Hypothalamus (tissue), 51 donors: ENCODE measurements at places on chromosomes 16 and 17.

- no peak for DNase-seq
Observed at GRCh38 chr17:78559749-78560368, 17.3 kb downstream of the DNAH17 start.

GRCh38 chr16:22078656-22079055, 13.7 kb upstream of the VWA3A start:
- DNase-seq, result no peak

- DNase-seq, result no peak
Observed at GRCh38 chr17:671076-671762, 43.4 kb downstream of the VPS53 start.

DNA sequence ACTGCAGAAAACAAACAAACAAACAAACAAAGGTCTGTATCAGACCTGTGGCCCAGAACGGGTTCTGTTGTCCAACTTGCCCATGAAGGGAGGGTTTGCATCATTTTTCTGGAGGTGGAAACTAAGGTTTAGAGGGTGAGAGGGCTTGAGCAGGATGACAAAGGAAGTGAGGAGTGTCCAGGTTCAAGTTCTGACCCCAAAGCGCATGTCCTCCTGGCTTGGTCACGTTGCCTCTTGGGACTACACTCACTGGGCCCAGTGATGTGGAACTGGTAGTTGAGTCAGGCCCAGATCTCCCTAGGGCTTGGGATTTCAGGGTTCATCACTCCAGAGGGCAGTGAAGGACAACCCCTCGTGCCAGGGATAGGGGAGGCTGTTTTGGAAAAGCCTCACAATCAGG, 1.8 kb downstream of the SREBF1 start:
- no peak for DNase-seq

- DNase-seq, result no peak
Observed at GRCh38 chr17:66549311-66549704, 246.9 kb downstream of the PRKCA start.

DNA sequence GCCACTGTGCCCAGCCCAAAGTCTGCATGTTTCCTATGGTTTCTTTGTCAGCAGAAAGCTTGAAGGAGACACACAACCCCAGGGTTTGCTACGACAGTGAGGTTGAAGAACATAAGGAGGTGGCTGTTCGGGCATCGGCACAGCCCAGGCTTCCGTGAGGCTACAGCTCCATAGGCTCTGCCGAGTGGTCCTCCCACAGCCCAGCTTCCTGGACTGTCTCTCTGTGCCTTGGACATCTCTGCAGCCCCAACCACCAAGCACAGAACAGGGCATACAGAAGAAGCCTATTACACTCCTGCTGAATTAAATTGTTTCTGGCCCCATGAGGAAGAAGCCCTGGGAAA, 3.2 kb upstream of the HAP1 start:
- no peak for DNase-seq

DNA sequence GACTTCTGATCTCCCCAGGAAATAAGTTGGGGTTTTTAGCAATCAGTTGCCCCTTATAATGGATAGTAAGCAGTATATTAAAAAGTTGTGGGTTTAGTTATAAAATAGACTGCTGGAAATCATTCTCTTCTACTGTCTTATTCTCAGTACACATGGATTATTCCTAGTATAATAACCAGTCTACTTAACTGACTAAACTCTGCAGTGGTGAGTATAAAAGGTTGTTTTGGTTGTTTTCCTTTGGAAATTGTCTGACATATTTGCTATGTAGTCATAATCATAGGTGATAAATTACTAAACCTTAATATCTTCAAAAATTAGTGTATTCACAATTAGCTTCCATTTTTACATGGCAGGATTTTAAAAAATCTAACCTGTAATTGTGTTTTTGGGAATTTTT, 31.4 kb downstream of the CTCF start:
- DNase-seq, result no peak

GRCh38 chr17:55283256-55283965, 18.7 kb downstream of the HLF start:
- no peak for DNase-seq

DNA sequence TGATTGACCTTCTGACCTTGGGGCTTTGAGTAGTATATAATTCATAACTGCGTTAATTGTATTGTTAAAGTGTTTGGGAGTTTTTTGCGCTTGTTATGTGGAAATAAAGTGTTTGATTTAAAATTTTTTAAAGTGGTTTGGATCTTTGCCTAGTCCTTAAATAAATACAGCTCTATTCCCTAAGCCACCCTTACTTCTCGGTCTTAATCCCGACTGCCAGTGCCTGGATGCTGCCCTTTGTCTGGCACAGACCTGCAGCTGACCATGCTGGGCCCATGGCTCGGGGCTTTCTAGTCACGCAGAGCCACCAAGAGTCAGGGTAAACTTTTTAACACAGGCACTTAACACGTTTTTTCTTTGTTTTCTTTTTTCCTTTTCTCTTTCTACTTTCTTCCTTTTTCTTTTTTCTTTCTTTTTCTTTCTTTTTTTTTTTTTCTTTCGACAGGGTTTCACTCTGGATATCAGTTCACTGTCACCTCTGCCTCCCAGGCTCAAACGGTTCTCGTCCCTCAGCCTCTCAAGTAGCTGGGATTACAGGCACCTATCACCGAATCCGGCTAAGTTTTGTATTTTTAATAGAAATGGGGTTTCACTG, 19.6 kb upstream of the SLC5A11 start:
- DNase-seq, result no peak

DNA sequence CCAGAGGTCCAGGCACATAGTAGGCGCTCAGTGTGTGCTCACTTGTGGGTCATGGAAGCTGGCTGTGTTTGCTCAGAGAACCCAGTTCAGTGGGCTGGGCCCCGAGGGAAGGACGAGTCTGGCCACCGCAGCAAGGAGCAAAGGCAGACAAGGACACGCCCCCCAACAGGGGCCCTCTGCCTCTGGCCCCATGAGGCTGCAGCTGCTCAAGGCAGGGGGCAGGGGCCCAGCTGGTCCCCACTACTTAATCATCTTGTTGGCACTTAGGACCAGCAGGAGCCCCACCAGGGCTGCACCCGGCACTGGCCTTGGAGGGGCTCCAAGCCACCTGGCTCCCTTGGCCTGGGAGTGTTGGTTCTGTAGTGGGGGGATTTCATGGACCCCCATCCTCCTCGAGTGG, 16.1 kb downstream of the KCNJ12 start:
- no peak for DNase-seq

DNA sequence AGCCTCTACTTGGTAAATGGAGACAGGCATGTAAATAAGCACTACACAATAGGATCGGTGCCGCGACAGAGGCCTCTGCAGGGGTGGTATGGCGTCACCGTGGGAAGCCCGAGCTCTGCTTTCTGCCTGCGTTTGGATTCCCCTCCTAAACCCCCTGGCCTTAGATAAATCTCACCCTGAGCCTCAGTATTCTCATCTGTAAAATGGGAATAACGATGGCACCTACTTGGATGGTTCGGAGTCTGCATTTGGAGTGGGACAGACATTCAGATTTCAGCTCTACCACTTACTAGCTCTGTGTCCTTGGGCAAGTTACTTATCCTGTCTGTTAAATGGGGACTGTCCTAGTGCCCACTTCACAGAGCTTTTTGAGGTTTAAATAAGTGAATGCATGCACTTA, 42.8 kb upstream of the TNRC6A start:
- no peak for DNase-seq

GRCh38 chr17:33109336-33110072, 117.9 kb downstream of the SPACA3 start:
- no peak for DNase-seq

GRCh38 chr16:66888647-66889615, 8.6 kb downstream of the PDP2 start:
- DNase-seq, result no peak

GRCh38 chr17:67238991-67239390, 6.0 kb downstream of the HELZ start:
- no peak for DNase-seq

DNA sequence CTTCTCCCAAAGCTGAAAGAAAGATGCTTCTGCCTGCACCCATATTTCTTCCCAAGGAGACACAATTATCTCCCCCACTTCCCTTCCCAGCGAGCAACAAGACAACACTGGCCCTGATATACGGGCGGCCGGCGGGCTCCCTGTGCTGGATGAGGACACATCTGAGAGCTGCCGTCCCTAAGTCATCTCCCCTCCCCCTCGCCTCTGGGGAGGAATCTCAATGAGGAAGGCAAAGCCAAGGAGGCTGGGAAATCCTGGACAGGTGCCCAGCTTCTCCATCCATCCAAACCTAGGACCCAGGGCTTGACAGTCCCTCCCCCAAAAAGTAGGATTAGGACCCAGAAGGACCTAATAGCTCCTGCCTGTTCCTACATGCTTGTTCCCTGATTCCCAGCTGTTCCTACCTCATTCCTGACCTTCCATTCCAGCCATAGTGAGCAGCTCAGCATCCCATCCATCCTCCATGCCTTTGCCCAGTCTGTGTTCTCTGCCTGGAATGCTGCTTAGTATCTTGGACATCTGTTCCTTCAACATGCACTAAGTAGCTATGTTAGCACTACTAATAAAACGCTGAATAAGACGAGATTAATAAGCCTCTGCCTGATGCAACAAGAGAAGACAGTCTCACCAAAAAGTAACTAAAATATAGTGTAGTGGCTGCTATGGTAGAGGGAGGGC, 167.9 kb downstream of the CCT6B start:
- DNase-seq, result no peak

- DNase-seq, result no peak
Observed at GRCh38 chr17:4110152-4110551, 32.7 kb downstream of the ZZEF1 start.

- DNase-seq, result no peak
Observed at GRCh38 chr16:3819746-3820724, 60.5 kb downstream of the CREBBP start.

- no peak for DNase-seq
Observed at GRCh38 chr17:72425133-72425793, 304.4 kb downstream of the SOX9 start.

DNA sequence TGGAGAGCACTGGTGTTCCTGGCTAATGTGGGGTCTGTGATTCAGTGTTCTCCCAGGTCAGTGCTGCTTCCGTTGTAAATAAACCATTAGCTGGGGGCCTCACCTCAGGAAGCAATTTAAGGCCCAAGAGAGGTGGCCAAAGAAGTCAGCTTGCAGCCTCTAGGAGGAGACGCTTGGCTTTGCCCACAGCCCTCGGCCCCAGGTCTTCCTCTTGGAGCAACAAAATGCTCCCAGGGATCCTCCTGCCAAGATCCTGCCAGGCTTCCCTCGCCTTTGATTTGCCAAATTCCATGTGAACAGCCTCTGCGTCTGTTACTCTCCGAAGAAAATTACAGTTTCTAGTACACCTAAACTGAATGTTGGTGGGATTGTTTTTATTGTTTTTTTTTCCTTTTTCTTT, 62.4 kb upstream of the TBX2 start:
- no peak for DNase-seq

- peak; percentile 82 for DNase-seq
Observed at GRCh38 chr17:82242977-82243647, 14.3 kb downstream of the SLC16A3 start.

GRCh38 chr17:57948555-57949420, 6.4 kb downstream of the CUEDC1 start:
- DNase-seq, result no peak

DNA sequence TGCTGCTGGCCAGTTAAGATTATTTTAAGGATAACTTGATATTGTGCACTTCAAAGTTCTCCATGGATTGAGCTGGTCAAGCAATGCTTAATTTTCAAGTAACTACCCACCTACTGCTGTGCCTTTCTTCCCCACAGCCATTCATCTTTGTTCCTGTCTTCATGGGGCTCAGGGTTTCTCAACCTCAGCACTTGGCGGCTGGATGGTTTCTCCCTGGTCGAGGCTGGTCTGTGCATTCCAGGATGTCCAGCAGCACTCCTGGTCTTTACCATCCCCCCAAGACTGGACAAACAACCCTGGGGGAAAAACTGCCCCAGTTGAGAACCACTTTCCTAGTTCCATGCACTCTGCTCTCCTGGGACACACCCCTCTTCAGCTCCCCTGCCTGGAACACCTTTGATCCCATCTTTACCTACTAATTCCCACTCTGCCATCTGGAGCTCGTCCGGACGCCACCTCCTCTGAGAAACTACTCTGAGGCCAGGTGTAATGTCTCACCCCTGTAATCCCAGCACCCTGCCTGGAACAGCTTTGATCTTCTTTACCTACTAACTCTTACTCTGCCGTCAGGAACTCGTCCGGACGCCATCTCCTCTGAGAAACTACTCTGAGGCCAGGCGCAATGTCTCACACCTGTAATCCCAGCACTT, 81.5 kb downstream of the NXN start:
- no peak for DNase-seq

DNA sequence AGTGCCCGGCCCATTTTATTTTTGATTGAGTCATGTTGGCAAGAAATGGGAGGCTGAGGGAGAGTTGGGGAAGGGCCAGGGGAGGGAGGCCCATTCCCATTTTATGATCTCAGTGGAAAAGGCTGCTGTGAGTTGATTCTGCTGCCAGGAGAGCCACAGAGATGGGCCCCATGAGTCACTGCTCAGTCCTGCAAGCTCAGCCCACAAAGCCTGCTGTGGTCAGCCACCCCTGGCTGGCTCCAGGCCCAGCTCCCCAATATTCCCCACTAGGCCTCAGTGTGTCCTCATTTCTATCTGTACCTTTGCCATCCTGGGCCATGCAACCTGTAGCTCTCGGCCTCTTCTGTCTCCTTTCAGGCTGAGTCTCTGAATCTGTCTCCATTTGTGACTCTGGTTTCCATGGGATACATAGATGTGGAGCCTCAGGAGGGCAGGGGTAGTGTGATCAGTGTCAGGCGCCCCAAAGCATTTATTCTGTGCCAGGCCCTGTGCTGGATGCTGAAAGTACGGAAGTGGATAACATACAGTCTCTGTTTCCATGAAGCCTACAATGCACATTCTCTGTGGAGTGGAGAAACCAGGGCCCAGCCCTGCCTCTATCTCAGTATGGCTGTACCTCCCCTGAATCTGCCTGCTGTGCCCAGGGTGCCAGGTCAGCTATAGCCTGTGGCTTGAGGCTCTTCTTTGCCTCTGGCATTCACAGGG, 1.9 kb upstream of the PLEKHG4 start:
- DNase-seq, result no peak

GRCh38 chr17:40539711-40540411, 25.4 kb downstream of the CCR7 start:
- DNase-seq, result no peak
